Effector CD8-positive, alpha-beta T cell (primary cell): ENCODE measurements at places on chromosomes 5 and 9.

DNA sequence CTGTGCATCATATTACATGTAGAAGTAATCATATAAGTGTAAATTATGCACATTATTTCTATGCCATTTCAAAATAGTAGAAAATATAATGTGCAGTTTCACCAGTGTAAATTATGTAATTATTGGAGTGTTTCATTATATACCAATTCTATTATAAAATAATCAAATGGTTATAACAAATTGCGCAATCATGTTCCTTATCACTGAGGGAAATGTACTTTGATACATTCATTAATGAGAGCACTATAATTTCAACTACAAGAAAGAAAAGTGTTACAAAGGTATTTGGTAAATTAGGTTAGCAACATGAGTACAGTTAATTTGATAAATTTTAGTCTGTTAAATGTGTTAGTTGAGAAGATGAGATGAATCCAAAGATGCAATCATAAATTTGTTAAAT is 421.5 kb upstream of the CDH10 start:
- no peak for DNase-seq

DNA sequence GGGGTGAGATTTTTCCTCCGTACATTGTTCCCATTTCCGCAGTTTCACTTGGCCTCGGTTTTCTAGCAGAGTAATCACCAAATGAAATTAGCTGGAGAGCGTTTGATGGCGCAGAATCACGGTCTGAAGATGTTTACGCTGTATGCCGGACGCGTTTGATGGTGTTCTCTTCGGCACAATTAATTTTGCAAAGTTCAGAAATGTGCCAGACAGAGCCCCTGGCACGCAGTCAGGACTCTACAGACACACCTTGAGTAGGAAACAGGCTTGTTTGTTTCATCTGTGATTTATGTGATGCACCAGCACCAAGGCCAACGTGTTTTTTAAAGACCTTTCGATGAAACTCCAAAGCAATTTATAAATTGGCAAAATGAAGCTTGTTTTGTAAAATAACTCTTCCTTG is 863 bp upstream of the LIFR start:
- no peak for DNase-seq

DNA sequence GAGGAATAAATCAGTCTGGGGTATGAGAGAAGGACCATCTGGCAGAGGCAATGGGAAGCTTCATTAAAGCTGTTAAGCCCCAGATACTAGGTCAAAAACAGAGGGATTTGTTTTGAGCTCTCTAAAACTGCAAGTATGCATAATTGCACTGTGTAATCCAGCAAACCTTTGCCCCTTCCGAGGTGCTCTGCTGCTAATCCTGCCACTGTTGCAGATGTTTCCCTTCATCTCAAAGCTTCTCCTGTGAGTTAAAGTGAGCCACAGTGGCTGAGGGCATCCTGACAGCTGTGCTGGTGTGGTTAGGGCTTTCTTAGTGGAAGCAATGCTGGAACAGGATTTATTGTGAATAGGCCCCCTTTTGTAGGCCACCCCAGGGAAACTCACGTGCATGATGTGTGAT is 160.3 kb upstream of the TRPC7 start:
- no peak for DNase-seq

- no peak for DNase-seq
Observed at GRCh38 chr5:135662061-135662481, 83.3 kb upstream of the CXCL14 start.

DNA sequence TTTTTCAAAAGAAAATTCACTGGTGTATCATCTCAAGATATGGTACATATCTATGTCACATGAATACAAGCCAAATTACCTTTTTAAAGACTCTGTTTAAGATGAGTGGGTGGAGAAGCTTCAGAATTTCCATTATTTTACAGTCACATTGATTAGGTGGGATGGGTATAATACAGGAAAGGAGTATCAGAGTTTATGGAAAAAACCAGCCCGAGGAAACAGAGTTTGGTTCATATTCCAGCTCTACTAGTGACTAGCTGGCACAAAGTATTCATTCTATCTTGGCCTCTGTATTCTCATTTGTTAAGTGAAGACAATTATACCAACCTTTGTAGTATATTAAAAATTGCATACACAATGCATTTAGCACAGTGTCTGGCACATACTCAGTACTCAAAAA is 46.5 kb upstream of the CDK5RAP2 start:
- DNase-seq: no peak

DNA sequence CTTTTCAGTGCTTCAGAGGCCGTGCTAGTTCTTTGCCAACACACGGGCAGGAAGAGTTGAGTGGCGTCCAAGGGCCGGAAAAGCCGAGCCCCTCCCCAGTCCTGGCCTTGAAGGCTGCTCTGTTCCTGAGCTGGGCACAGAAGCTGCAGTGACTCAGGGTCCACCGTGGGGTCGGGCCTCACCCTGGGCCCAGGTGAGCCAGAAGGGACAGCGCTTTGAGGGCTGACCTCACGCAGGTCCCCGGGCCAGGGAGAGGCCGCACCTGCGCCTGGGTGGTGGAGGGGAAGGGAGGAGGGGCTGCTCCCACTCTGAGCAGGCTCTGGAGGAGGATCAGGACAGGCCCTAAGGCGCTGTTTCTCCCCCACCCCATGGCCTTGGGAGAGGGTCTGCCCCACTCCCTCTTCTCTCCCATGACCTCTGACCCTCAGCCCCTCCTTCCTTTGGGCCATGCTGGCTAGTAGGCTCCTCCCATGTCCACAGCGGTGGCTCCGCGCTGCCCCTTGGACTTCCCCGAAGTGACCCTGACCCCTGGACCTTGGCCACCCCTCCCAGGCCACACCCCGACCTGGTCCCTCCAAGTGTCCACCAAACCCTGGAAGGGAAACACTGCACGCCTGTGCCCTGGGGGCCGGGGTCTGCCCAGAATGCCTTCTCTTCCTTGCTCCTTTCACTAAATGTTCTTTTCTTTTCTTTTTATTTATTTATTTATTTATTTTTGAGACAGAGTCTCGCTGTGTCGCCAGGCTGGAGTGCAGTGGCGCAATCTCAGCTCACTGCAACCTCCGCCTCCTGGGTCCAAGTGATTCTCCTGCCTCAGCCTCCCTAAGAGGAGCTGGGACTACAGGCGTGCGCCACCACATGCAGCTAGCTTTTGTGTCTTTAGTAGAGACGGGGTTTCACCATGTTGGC is 19.7 kb upstream of the SLC6A19 start:
- no peak for DNase-seq

DNA sequence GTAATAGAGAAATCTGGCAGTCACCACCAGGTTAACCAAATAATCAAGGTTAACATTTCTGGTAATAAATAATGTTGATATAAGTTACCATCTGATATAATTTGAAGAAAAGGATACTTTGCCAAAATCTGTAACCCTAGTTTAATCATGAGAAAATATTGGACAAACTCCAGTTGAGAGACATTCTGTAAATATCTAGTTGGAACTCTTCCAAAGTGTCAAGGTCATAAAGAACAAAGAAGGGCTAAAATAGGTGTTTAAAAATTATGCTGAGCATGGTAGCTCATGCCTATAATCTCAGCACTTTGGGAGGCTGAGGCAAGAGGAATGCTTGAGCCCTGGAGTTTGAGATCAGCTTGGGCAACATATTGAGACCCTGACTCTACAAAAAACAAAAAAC is 253.3 kb downstream of the MRPS30 start:
- DNase-seq: no peak

GRCh38 chr5:123950701-123951581 is 439.0 kb downstream of the CSNK1G3 start:
- no peak for DNase-seq

- DNase-seq: no peak
Observed at GRCh38 chr9:98924946-98925820, 18.5 kb upstream of the COL15A1 start.

GRCh38 chr5:54007827-54008777 is 302.3 kb downstream of the ARL15 start:
- no peak for DNase-seq

- DNase-seq: no peak
Observed at GRCh38 chr5:8767111-8767510, 778.8 kb downstream of the SEMA5A start.

- DNase-seq: no peak
Observed at GRCh38 chr5:145056800-145057199, 778.3 kb downstream of the PRELID2 start.
